ENCODE measurements at places on chromosomes 7 and 10.

DNA sequence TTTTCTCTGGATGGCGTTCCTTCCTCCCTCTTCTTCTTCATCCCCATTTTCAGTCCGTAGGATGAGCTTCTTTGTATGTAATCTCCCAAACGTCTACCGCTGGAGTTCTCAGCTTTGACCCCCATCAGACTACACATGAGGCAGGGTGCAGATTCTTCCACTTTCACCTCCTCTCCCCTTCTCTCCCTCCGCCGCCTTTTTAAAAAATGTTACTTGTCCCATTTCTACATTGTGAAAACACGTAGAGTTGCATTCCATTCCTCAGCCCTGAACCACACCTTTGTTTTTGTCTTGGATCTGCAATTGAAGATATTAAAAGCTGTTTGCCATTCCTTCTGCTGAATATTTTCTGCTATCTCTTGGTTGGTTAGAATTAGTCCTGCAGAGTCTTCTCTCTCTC is 6.2 kb downstream of the ADIRF start:
- DNase-seq = no peak

GRCh38 chr7:15376600-15376999 is 185.2 kb downstream of the AGMO start:
- no peak for DNase-seq

DNA sequence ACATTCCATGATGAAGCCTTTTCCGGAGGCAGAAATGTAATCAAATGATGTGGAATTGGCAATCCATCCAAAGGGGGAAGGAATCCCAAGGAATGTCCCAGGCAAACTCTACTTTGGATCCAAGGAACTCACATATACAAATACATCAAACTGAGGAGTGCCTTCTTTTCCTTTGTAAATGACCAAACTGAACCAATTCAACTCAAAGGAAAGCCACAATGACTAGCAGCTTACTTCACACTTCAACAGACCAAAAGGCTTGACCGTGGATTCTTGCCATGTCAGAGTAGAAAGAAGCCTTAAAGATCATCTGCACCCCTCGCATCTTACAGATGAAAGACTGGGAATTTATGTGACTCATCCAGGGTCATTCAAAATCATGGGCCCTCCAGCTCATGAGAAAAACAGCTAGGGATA is 79.7 kb upstream of the MACROH2A2 start:
- DNase-seq = no peak

DNA sequence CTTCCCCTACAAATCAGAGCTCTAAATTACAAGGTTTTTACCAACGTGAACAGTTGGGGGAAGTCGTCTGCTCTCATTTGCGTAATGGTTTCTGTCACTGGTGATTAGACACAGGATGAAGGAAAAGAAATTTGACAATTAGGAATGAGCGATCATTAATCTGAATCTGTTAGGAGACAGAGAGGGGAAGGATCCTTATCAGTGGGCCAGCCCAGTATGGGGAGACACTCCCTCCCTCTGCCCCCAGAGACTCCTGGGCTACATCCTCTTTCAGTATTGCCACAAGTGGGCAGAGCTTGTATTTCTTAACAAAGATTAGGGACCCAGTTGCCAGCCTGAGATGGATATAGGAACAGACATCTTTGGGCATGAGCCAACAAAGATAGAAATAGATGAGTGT is 15.5 kb downstream of the HIF1AN start:
- no peak for DNase-seq

- DNase-seq = peak; percentile 8
Measured at GRCh38 chr10:97686301-97686961, 610 bp downstream of the AVPI1 start.

DNA sequence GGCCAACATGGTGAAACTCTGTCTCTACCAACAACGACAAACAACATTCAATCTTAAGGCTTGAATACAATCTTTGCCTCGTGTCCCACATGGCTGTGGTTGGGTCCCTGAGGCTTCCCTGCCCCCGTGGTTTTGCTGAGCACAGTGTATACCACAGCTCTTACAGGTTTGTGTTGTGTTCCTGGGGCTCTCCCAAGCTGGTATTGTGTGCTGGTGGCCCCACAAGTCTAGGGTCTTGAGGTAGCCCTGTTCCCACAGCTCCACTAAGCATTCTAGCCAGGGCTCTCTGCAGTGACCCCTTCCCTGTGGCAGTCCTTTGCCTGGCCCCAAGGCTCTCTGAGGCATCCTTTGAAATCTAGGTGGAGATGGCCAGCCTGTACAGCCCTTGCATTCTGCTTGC is 68.0 kb upstream of the CCNY start:
- no peak for DNase-seq

- DNase-seq = no peak
Measured at GRCh38 chr10:91939653-91940052, 16.1 kb downstream of the BTAF1 start.

DNA sequence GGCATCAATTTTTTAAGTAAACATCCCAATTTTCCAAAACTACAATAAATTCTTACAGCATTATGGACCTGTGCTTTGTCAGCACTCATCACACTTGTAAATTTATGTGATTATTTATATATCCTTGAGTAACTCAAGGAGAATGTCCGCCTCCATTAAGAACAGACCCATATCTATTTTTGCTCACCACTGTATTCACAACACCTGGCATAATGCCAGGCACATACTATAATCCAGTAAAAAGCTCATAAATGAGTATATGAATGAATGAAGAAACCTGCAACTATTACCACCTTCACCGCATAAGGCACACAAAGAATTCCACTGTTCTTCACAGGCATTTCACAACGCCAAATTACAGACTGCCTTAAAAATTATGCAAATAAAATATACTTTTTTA is 46.9 kb downstream of the MINDY3 start:
- no peak for DNase-seq

GRCh38 chr7:1873857-1874589 is 203.9 kb downstream of the ELFN1 start:
- DNase-seq = no peak

DNA sequence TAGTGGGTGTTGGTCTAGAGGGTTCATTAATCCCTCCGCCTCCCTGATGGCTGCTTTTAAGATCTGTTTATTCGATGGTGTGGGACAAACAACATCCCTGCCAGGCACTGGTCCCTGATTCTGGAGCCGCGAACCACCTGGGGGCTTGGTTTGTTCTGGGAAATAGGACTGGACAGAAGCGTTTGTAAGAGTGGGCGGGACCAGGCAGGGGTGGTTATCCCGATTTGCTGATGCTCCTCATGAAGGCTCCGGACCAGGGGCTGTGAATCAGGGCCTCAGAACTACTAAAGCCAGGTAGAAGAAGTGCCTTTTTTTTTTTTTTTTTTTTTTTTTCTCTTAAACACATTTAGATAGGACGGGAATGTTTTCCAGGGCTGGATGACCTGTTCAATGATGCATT is 273.4 kb downstream of the WDR37 start:
- DNase-seq = no peak

GRCh38 chr7:15685358-15686294 is 857 bp downstream of the MEOX2 start:
- no peak for DNase-seq

DNA sequence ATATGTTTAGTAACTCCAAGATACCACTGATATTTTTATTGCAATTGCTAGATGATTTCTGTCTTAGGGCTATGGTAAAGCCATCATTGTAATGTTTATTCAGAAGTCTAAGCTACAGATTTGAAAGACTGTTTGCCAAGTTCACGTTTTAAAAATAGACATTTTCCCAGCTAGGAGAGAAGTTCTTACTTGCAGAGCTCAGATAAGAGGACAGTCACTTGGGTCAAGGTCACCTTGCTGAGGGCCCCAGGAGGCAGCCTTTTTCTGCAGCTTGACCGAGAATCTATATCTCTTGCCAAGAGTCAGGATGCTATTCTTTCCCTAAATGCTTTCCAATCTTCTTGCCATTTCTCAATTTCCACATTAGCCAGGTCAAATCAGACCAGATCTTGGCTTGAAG is 1011.2 kb downstream of the KCNMA1 start:
- no peak for DNase-seq

GRCh38 chr7:64113981-64114380 is 68.7 kb downstream of the ZNF727 start:
- DNase-seq = no peak

- DNase-seq = no peak
Measured at GRCh38 chr10:18290651-18291313, 150.6 kb downstream of the CACNB2 start.

GRCh38 chr10:128498746-128499145 is 372.5 kb upstream of the MKI67 start:
- no peak for DNase-seq

DNA sequence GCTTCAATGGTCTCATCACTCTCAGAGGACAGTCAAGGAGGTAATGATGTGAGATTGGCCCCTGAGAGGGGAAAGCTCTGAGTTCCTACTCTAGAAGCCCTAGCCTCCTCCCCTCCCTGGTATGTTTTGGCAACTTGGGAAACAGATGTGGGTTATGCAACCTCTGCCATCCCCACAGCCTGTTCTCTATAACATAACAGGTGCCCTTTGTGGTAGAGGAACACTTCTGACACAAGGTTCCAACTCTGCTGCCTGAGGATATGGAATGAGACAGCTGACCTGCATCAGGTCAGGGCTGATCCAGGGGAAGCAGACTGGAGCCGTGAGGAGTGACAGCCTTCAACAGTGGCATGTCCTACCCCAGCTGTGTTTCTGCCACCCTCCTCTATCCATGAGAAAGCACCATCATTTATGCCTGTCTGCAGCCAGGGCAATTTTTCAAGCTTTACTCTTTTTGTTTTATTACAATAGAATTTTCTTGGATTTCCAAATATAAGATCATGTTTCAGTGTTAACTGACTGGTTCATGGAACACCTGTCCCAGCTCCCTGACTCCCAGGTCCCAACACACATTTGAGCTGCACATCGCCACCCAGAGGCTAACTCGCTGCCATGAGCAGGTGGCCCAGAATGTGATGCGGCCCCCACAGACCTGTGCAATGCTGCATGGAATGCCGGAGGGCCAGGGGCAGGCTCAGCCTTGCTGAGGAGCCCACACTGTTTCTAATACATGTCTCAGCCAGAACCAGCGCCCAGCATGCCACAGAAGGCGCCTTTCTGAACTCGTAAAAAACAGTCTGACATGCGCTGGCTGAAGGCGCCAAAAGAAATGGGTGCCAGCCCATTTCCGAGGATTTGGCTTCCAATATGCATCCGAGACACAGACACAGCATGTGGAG is 124.8 kb upstream of the CHST15 start:
- no peak for DNase-seq

GRCh38 chr10:106226828-106227227 is 937.7 kb downstream of the SORCS1 start:
- DNase-seq = no peak

- DNase-seq = no peak
Measured at GRCh38 chr7:13542451-13542850, 447.0 kb downstream of the ETV1 start.

DNA sequence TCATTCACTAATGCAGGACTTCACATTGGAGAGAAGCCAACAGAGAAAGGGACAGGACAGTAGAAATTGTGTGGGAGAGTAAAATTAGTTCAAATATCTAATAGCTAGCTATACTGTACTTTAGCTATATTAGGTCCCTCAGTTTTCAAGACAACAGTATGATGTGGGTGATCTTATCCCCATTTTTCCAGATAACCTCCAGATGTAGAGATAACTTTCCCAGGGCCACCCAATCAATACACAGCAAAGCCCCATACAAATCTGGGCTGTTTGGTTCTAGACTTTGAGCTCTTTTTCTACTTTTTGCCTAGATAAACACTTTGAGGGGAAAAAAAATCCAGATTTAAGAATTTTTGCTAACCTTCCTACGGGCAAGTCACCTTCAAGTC is 482 bp upstream of the CLDN12 start:
- no peak for DNase-seq

DNA sequence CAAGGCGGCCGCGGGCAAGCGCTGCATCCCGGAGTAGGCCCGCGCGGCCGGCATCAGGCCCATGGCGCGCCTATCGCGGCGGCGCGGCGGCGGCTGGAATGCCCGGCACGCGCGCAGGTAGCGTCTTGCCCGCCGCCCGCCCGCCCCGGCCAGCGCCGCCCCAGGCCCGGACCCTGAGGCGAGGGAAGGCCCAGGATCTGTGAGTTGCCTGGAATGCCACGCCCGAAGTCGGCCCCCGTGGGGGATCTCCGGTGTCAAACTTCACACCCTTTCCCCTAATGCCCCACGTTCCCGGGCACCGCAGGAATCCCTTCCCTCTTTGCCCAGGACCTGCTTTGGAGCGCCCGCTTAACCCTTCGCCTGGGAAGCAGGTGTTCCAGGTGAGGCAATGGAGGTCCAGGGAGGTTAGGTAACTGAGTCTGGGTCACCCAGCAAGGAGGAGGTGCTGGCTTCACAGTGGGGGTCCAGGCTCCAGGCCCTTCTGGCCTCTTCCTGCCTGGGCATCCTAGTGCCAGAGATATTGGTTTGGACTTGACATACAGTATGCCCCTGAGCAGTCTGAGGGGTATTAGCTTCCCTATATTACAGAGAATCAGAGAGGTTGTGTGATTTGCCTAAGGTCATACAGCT is 138.1 kb downstream of the ARHGAP22 start:
- DNase-seq = no peak

- DNase-seq = no peak
Measured at GRCh38 chr7:29995652-29996051, 6.1 kb upstream of the SCRN1 start.

- DNase-seq = no peak
Measured at GRCh38 chr7:4209126-4209525, 473.0 kb upstream of the FOXK1 start.

DNA sequence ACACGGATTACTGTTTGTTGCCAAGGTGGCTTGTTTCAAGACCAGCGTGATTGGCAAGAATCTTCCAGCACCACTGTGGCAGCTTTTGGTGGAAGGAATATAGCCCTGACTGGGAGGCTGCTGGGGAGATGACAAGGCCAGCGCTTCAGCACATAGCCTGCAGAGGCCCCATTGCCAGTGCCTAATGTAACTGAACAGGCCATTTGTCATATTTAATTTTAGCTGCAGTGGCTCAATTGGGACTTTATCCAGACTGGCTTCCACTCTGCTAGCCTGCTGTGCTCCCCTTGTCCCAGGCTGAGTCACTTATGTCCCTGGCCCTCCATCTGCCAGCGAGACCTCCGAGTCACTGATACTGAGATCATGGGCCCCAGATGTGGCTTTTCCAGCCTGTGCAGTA is 483.1 kb downstream of the GALNT17 start:
- DNase-seq = no peak

DNA sequence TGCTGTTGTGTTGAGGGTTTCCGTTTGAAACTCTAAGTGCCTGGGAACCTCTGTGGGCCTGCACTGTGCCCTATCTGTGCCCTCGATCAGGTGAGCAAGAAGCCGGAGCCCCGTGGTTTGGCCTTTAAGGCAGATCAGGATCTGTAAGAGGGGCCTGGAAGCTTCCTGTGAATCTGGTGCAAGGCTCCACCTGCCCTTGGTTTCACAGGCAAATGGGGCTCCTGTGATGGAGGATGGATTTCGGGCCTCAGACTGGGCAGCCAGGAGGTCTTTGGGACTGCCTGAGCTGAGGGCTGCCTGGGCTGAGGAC is 21.6 kb downstream of the SCART1 start:
- DNase-seq = no peak

GRCh38 chr10:31702954-31703353 is 225.7 kb downstream of the ARHGAP12 start:
- no peak for DNase-seq

- no peak for DNase-seq
Measured at GRCh38 chr7:130268463-130269317, 2.0 kb downstream of the CPA2 start.

- no peak for DNase-seq
Measured at GRCh38 chr10:113496111-113497109, 56.4 kb upstream of the HABP2 start.

- DNase-seq = no peak
Measured at GRCh38 chr7:80387634-80388193, 124.2 kb downstream of the GNAT3 start.
